Nephron progenitor cell (in vitro differentiated cells): ENCODE measurements at places on chromosomes 11 and 22.

DNA sequence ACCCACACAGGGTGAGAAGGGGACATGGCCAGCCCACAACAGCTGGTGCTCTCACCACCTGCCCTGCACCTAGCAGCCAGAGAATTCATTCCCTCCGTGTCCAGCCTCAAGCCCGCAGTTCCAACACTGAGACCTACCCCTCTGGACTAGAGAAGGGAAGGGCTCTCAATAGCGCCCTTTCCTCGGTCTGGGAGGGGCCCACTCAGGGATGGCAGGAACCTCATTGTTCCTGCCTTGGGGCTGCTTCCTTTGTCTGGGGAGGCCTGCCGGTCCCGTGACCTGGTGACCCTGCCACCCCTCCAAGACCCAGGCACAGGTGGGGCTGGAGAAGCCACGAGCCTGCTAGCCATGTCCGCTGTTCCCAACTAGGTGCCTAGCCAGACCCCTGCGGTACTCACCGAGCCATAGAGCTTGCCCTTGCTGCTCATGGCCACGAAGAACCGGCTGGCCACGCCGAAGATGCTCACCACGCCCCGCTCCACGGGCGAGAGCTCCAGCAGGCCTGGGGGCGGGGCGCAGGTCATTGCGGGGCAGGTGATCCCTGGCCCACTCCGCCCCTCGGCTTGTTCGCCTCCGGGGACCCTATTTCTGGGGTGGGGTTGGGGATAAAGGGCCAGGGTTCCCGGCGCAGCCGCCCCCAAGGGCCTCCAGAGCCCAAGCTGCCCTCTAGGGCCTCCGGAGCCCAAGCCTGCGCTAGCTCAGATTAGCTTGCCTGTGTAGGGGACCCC lies 1.4 kb downstream of the FGF4 start:
- DNase-seq: no peak

DNA sequence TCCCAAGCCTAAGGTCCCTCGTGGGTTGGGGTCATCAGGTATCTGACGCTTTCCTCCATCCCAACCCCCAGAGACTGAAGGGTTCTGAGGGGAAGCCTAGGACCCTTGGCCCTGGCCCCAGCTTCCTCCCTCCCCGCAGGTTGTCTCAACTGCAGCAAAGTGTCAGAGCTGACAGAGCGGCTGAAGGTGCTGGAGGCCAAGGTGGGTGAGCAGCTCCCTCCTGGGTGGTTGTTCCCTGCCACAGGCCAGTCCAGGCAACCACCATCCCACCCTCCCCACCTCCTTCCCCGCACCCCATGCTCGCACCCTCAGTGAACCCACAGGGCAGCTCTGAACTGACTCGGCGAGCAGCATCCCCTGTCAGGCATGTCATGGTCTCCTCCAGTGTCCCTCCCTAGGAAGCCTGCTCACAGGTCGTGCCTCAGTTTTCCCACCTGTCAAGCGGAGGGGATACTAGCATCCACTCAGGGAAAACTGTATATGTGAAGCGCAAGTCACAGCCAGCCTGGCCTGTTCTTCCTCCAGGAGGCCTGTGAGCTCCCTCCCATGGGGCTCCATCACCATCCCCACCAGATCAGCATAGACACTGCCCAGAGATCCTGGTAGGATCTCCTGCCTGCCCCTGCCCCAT lies 20.8 kb downstream of the EMID1 start:
- no peak for DNase-seq

- no peak for DNase-seq
These were observed 26.2 kb downstream of the ATG13 start for GRCh38 chr11:46643531-46643930.

DNA sequence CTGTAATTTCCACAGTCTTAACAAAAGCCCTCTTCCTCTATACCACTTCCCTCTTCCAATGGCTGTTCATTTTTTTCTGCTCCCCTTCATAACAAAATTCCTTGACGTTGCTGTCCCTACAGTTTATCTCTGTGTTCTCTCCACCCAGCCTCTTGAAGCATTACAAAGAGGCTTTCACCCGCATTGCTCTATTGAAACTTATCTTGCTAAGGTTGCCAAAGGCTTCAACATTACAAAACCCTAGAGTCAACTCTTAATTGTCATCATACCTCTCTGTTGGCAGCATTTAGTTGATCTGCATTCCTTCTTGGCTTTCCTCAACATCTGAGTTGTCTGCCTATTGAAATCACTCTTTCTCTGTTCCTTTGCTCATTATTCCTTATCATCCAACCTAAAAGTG lies 1055.7 kb downstream of the JRKL start:
- no peak for DNase-seq

DNA sequence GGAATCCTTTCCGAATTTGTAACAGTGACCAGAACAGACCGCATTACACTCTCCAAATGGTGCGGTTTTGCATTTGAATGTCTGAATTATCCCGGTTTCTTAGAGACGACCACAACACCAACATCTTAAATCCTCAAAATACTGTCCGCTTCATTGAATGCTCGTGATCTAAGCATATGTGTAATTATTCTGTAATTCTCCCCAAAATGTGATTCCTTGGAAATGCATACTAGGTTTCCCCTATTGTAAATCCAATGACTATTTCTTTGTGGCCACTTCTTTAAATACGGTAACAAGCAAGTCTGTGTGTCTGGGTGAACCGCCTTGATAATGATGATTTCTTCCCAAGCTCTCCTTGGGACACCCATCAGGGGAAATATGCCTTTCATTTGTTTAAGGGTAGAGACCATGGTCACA lies 87.3 kb upstream of the DBX1 start:
- DNase-seq: no peak

DNA sequence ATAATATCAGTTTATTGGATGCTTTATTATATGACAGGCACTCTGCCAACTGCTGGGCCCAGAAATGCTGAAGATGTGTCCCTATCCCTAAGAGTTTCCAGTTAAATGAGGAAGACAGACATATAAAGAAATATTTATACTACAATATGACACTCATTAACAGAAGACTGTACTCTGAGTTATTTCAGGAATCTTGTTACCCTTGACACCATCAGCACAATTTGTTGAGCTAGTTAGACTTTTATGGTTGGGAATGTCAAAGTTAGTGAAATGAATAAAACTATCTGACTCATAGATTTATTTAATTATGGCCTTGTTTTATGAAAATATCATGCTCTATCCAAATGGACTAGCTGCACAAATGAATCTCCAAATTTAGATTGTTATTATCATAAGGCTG lies 25.6 kb upstream of the MSANTD4 start:
- no peak for DNase-seq

DNA sequence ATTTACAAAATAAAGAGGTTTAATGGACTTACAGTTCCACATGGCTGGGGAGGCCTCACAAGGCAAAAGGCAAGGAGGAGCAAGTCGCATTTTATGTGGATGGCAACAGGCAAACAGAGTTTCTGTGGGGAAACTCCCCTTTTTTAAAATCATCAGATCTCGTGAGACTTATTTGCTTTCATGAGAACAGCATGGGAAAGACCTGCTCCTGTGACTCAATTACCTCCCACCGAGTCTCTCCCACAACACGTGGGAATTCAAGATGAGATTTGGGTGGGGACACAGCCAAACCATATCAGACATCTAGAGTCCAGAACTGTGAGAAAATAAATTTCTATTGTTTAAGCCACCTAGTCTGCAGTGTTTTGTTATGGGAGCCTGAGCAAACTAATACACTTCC lies 80.8 kb downstream of the ME3 start:
- DNase-seq: no peak

DNA sequence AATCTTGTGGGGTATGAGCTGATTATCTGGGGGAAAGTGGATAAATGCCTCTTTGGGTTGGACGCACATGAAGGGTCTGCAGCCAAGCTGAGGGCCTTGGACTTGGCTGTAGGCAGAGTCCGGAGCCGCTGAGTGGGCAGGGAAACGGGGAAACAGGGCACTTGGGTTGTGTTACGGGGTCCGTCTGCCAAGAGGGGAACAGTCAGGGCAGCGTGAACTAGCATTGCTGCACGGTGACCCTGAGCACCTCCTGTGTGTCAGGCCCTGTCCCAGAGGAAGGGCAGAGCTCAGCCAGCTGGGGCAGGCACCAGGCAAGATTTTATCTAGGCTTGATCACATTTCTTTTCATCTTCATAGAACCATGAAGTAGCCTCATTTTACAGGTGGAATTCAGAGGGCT lies 11.9 kb downstream of the FAM83F start:
- DNase-seq: no peak

- DNase-seq: no peak
These were observed 101.7 kb downstream of the FAM181B start for GRCh38 chr11:82631722-82632630.

GRCh38 chr22:44181033-44181911 lies 547 bp downstream of the PARVG start:
- DNase-seq: no peak

- DNase-seq: no peak
These were observed 2.1 kb upstream of the IFT27 start for GRCh38 chr22:36778020-36778419.

- no peak for DNase-seq
These were observed 46.1 kb downstream of the ALX4 start for GRCh38 chr11:44263738-44264437.

DNA sequence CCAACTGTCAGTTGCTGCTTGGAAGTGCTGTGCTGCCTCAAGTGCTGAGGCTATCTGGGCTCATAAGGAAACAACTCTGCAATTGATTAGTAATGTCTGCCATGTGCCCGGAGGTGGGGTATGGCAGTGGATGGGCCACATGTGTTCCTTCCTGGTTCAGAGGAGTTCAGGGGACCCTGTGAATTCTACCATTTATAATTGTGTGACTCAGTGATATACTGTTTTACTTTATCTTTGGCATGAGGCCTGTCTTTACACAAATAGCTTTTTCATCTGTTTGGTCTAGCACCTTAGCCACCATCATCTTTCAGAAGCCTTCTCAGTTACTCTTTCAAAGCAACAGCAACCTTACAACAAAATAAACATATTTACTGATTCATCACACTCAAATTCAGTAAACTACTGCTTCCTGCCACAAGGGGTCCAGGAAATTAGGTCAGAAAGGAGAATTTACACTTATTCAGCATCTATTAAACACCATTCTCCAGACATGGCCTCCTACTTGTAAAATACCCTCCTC lies 20.9 kb downstream of the DKK3 start:
- DNase-seq: no peak

DNA sequence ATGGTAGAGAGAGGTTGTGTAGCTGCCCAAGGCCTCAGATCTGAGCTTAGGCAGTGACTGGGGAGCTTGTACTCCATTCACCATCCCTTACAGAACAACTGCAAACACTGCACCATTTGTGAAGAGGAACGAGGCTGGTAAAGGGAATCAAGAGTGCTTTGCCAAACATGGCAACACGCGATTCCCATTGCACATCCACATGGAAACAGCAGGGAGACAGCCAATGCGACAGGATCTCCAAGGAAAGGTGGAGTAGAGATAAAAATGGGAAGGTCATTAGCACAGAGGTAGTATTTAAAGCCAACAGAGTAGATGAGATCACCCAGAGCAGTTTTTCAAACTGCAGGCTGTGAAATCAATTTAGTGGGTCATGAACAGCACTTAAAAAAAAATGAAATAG lies 42.0 kb downstream of the TCF20 start:
- DNase-seq: no peak

- DNase-seq: no peak
These were observed 709.3 kb upstream of the CCDC179 start for GRCh38 chr11:23569547-23569946.

GRCh38 chr11:77654770-77655434 lies 17.3 kb upstream of the CLNS1A start:
- no peak for DNase-seq

- DNase-seq: no peak
These were observed 359.5 kb downstream of the TMEM135 start for GRCh38 chr11:87397011-87397865.

GRCh38 chr22:19241593-19241906 lies 50.0 kb downstream of the CLTCL1 start:
- no peak for DNase-seq

GRCh38 chr22:25095869-25096268 lies 103.8 kb upstream of the CRYBB3 start:
- DNase-seq: no peak

DNA sequence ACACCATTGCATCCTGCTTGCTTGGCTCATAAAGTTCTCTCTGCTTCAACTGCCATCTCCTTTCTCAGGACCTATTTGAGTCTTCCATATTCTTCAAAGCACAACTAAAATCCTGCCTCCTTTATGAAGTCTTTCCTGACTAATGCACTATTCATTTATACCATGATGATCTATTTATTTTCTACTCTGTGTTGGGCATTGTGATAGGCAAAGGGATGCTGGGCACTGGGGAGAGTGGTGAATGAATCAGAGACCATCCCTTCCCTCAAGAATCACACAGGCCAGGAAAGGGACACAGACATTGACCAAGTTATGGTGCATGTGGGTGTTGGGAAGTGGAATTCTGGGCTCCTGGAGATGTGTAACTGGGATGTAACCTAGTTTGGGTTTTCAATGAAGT lies 86.9 kb downstream of the CACNG2 start:
- DNase-seq: no peak

DNA sequence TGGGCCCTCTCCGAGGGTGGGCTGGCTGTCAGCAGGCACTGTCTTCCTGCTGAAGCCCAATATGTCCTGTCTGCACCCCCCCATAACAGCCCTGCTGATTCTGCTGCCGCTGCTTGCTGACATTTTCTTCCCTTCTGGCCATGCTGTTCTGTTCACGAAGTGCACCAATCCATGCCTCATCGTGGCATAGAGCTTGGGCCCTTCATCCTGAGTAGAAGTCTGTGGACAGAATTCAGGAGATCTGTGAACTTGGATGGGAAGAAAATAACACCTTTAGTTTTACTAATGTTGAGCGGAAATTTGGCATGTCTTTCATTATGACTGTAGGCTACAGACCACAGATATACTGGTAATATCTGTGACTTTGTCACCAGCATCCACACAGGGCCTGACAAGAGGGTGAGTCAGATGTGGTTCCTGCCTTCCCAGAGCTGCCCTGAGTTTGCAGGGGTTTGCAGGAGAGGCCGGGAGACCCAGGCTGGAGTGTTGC lies 14.1 kb upstream of the KIAA0930 start:
- no peak for DNase-seq

DNA sequence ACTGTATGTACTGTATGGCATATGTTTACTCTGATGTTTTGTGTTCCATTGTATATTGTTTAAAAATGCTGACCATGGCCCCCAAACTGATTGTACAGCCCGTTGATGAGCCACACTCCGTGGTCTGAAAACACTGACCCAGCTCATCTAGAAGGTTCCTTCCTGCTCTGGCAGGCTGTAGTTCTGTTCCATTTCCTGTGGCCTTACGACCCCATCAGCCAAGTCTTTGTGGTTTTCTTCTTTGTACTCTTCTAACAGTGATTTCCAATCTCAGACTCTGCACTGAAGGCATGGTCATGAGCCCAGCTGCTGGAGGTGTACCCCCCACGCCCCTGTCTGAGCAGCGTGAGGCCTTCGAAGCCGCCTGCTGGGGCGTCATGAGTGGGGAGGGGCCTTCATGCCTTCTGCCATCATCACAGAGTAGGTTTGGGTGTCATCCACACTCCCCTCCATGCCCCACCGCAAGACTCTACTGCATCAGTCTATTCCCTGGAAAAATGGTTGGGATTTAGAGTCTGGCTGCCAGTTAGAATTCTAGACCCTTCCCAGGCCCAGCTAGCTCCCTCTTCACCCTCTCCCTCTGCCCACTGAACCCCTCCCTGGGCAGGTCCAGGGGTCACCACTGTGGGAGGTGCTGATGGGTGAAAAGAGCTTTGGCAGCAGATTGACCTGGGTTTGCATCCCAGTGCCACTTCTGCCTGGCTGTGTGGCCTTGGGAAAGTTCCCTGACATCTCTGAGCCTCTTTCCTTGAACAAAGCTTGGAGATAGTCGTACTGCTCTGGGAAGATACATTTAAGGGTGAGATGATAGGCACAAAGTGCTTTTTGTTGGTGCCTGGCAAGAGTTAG lies 11.3 kb upstream of the C11orf96 start:
- DNase-seq: no peak
